ENCODE measurements at places on chromosomes 7 and 10.

- DNase-seq, result peak; percentile 93
Measured at GRCh38 chr10:93160829-93161228, 87.1 kb downstream of the CYP26A1 start.

- no peak for DNase-seq
Measured at GRCh38 chr7:101133621-101134398, 6.9 kb downstream of the SERPINE1 start.

DNA sequence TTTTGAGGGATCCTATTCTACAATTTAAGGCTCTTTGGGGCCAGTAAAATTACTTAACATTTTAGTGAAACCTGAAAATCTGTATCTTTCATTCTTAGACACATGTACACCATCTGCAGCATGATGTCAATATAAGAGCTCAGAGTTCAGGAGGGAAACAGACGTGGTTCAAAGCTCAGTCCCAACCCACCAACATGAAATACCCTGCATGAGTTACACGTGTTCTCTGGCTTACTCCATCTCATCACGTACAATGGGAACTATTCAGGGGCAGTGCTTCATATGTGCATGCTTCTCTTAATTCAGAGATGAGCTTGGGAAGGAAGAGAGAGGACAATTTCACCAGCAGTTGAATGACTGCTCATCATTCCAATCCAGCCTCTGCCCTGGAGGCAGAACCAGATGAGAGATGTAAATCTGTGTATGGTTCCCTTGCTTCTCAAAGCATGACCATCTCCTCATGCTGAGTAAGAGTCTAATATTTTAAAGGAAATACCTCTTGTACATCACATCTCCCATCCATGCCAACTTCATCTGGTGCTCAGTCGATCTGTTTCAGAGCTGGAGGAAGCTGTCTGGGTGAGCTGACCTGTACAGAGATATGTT is 29.0 kb upstream of the ADAM12 start:
- no peak for DNase-seq

- no peak for DNase-seq
Measured at GRCh38 chr7:142094861-142095260, 16.7 kb upstream of the MGAM2 start.

GRCh38 chr10:74056050-74056818 is 58.3 kb downstream of the VCL start:
- peak; percentile 77 for DNase-seq
